Glomerular endothelial cell (primary cell): ENCODE measurements at places on chromosomes 2 and 18. TPM values are rescaled to one million over a fixed set of nuclear protein-coding genes. Genes with fewer than 3 reads are reported as not detected.

Gene SERPINB11
- not detected in 2 replicates for total RNA-seq

- no peak for DNase-seq
Observed at GRCh38 chr2:38668779-38669479, 3.0 kb downstream of the GALM start.

DNA sequence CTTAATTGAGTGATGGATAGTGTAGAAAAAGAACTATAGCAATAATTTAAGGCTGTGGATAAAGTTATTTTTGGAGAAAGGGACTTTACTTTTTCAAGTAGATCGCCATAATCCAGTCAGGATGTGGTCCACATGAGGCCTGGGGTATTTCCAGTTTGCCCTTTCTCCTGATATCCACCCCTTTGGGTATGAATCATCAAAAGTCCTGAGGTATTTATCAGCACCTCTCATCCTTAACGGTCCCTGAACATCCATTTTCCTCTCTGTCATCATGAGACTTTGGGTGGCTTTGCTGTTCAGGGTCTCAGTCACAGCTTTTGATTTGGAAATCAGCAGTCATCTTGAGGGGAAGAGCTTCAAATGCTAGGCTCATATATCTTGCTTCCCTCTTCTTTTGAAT, 39.3 kb upstream of the ELAC1 start:
- DNase-seq = no peak

Gene GPAT2
- total RNA-seq = 4.2 and 5.7 TPM in 2 replicates

DNA sequence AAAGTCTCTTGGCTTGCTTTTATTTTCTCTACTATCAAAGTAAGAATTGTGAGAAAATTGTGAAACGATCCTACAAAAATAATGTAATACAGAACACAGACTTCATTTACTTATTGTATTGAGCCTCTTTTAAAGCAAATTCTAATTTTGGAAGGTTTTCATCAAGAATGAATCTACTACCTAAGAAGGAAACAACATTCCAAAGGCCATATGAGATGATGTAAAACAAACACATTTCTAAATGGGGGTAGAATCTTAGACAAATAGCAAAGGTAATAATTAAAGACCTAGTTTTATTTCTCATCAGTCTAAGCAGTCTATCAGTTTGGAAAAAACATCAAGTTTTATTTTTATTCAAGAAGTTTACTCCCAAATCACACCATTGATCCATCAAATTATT, 20.6 kb downstream of the FN1 start:
- no peak for DNase-seq

DNA sequence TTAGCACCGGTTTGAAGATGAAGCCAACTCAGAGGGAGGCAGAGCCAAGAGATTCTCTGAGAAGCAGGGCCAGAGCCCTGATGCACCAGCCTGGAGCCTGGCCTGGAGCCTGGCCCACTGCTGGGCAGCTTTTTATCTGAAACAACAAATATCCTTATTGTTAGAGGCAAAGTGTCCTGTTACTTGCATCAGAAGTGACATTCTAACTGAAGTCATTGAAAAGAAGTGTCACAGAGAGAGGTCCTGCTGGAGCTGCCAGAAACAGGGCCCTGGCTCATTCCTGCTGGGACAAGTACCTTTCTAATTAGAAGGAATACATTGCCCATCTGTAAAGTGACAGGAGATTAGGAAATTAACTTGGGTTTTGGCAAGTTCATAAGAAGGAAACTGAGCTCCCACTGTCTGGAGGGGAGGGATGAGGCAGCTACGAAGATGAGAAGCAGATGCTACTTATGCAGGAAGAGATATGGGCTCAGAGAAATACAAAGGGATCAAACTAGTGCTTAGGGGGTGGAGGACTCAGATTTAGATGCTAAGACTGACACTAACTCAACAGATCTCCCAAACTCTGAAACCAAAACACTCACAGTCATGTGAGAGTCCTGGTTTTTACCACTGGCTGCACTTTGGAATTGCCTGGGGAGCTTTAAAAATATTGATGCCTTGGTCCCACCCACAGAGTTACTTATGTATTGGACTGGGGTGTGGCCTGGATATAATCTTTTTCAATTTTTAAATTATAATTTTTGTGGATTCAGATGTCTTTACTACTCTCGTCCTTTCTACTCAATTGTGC, 11.0 kb upstream of the HK2 start:
- DNase-seq = no peak

GRCh38 chr2:1600191-1601066, 143.9 kb downstream of the PXDN start:
- DNase-seq = no peak

GRCh38 chr2:173291412-173291811, 63.3 kb upstream of the CDCA7 start:
- no peak for DNase-seq
